ENCODE measurements at places on chromosomes 2 and 18.

DNA sequence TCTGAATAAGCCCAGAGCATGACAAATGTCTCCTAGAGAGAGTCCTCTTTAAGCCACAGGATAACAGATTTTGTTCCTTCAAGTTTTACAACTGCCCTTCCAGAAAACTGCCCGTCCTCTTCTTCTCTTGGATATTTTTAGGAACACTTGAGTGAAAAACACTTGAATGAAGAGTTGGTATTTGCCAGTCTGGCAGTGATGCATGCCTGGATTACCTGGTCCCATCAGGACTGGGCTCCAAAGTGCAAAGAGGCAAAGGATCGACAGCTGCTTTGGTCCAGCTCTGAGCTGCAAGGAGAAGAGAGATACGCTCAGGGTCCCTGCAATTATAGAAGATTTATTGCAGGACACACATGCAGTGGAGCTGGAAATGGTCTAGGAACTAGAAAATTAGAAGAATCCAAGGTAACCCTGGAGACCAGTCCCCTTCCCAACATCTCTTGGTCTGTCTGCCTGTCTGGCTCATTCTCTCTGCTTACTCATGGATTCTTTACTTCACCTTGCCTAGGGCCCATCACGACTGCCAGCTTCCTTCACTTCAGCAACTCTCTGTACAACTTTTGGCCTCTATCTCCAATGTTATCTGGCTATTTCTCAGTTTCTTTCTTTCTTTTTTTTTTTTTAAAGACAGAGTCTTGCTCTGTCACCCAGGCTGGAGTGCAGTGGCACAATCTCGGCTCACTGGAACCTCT lies 112.1 kb upstream of the SIX2 start:
- no peak for DNase-seq

- no peak for DNase-seq
Observed at GRCh38 chr2:69482471-69482870, 45.2 kb upstream of the NFU1 start.

GRCh38 chr2:69645031-69645431 lies 1.5 kb upstream of the AAK1 start:
- no peak for DNase-seq

- no peak for DNase-seq
Observed at GRCh38 chr18:50287028-50287440, 458 bp downstream of the CXXC1 start.

DNA sequence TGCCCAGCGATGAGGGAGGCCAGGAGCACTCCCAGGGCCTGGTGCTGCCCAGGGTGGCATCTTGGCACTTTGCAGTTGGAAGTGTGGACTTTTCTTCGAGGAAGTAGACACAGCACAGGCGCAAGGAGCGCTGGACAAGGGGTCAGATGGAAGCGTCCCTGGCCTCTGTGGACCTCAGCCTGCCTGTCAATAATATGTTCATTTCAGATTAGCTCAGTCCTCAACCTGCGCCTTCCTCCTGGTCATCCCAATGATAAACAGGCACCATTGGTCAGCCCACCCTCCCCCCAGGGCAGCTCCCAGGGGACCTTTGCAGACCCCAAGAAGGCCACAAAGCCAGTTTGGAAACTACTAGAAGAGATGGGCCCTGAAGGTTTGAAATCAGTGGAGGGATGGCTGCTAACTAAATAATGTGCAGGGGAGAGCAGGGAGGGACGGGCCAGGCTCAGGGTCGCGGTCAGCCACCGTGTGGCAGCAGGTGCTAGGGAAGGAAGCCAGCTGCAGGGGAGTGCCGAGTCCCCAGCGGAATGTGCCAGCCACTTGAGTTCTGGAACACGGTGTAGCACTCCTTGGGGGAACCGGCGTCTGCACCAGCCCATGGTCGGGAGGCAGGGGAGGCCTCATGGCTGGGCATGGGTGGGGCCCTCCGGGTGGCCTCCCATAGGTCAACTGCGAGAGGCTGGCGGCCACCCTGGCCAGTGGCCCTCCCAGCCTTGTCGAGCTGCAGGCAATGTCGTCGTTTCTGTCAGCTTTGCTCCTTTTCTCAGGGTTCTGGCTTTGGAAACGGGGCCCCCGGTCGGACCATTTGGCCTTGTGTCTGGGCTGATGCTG lies 59.9 kb downstream of the ADI1 start:
- DNase-seq: peak; percentile 79

- no peak for DNase-seq
Observed at GRCh38 chr18:47436871-47437270, 185.4 kb upstream of the SKOR2 start.

DNA sequence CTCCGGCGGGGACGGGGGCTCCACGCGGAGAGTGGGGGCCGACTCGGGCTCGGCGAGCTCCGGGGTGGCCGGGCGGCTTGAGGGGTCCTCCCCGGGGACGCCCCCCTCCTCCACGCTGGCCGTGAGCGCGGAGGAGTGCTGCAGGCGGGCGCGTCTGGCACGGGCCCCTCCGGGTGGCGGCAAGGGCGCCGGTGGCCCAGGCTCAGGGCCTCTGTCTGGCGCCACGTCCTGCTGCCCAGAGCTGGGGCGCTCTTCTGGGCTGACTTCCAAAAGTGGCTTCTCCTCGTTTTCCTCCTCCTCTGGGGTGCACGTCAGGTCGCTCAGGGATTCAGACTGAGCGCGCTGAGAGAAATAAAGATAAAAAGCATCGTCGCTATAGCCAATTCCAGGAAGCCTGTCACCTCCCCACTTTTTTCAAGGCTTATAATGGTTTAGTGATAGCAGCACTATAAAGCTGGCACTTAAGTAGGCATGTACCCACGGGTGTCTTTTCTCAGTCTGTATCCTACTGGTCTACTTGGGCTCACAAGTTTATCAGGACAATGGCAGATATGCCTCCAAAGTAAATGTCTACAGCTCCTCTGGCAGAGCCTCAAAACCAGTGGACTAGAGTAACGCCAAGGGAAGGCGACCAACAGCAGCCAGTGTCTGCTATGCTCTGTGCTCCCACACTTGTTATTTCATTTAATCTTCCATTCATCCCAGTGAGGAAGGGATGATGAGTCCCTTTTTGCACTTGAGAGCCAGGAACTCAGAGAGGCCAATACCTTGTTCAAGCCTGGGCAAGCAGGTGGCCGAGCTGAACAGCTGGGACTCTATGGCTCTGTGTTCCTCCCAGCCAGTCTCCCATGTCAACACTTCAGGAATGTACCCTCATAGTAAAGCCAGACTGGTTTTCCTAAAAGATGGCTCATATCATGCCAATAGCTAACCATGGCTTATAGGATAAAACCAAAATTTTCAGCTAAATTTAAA lies 92.6 kb upstream of the MGAT4A start:
- DNase-seq: no peak

GRCh38 chr2:67938053-67938452 lies 124.8 kb downstream of the C1D start:
- DNase-seq: no peak

- peak; percentile 79 for DNase-seq
Observed at GRCh38 chr2:240624950-240625621, at the start of gene GPR35. Gene GPR35, plus strand, starts transcription at chr2:240625480. Its CDS starts 4,473 bp downstream, at chr2:240629953.

- DNase-seq: no peak
Observed at GRCh38 chr18:79118797-79119196, 49.6 kb downstream of the ATP9B start.

DNA sequence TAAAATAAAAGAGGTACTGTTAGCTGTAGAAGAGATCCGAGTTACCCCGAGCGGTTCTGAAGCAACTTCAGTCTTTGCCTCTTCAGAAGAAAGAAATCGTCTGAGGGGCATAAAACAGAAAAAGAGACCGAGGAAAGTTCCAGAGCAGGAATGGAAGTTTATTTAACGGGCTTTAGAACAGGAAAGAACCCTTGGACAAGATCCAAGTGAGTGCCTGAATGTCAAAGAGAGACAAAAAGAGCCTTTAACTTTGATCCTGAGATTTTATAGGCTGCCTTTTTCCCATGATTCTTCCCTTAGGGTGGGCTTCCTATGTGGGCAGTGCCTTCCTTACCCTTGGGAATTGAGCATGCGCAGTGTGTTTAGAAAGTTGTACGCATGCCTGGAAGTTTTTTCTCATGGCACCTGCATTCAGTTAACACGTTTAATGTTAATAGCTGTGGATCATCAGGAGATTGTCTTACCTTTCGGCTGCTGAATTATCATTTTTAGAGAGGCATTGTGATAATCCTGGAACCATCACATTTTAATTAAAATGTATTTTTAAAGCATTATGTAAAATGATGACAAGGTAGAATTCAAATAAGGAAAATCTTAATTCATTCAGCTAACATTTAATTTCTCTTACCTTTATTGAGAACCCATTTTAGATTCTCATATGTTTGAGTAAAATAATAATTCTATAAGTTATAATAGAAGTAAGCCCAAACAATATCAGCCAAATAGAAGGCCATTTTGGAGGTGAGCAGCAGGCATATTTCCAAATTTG lies 269.5 kb upstream of the ZSWIM2 start:
- no peak for DNase-seq
